ENCODE measurements at places on chromosomes 11 and 22. TPM values are rescaled to one million over a fixed set of nuclear protein-coding genes. Genes with fewer than 3 reads are reported as not detected.
A peak's percentile ranks its signal among the peaks of the same experiment; 100 is the strongest.

DNA sequence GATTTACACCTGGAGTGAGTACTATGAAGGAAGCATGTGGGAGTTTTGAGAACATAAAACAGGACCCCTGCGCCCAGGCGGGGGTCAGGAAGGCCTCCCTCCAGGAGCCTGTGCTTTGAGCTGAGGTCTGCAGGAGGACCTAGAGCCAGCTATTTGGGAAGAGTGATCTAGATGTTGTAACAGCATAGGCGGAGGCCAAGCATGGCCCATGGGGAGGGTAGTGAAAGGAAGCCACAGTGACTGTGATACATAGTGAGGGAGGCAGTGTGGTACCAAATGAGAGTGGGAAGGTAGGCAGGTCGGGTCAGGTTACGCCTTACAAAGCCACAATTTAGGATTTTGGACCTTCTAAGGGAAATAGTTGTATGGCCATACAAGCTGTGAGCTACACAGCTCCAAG lies 147.5 kb downstream of the PARVA start:
- no peak for DNase-seq

The VSIG10L2 gene
- total RNA-seq, result not detected

DNA sequence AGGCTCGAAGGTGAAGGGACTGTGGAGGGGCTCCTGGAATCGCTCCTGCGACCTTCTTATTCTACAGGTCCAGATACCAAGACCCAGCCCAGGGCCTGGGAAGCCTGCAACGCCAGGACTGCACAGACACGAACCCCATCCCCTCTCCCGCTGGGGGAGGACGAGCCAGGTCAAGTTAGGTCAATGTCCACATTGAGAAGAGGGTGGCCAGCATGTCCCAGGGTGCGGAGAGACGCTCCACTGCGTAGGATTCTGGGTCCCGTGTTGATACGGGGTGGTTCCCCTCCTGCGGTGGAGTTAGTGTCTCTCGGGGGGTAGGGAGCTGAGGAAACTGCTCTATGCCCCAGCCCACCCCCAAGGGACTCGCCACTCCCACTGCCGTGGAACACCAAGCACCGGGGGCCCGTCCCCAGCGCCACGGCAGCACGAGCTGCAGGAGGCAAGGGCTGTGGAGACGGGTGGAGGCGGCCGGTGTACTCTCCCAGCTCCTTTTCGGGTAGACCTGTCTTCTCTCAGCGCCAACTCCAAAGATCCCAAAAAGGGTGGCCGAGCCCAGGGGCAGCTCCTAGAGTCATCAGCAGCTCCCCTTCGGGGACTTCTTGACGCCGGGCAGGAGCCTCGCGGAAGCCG lies 1.6 kb downstream of the GSC2 start:
- DNase-seq, result no peak

DNA sequence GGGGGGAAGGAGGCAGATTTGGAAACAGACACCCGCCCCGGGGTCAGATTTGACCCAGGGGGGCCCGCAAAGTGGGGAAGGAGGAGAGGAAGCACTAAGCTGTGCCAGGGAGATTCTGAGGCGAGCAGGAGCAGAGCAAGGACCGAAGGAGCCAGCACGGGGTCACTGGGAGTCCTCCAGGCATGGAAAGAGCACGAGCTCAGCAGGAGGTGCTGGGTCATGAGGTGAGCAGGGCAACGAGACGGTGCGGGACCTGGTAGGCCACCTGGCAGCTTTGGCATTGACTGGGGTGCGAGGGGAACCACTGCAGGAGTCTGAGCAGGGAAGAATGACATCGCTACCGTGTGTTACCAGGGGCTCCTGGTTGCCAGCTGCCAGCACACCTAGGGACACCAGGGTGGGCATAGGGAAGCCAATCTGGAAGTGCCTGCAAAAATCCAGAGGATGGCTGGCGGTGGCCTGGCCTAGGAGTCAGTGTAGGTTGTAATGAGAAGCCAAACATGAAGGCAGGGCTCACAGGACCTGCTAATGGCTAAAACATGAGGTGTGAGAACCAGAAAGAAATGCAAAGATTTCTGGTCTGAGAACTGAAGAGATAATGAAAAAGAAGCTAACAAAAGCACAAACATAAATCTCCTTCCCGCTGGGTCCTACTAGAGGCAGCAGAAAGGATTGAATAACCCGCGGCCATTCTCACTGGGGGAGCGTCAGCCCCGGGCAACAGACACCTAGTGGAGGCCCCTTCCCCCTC lies 63.5 kb downstream of the MICAL3 start:
- DNase-seq, result no peak

- DNase-seq, result peak; percentile 52
These were observed 13.7 kb downstream of the MFNG start for GRCh38 chr22:37472418-37473006.

The ANO9 gene
- 34.3 TPM for total RNA-seq

The FOXR1 gene
- total RNA-seq, result not detected

DNA sequence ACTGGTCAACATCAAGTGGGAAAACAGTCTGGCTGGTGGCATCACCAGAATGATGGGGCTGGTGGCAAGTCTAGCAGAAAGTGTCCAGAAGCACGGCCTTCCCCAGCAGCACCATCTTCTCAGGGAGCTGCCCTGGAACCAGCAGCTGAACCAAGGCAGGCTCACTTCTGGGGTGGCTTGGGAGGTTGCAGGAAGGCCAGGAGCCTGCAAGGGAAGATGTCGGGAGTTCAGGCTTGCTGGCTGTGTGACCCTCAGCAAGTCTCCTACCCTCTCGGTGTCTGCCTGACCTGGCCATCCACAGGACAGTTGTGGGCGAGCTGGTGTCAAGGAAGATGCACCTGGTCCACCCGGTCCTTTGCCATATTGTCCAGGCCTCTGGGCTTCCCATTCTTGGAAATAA lies 2.3 kb upstream of the PNPLA5 start:
- no peak for DNase-seq

DNA sequence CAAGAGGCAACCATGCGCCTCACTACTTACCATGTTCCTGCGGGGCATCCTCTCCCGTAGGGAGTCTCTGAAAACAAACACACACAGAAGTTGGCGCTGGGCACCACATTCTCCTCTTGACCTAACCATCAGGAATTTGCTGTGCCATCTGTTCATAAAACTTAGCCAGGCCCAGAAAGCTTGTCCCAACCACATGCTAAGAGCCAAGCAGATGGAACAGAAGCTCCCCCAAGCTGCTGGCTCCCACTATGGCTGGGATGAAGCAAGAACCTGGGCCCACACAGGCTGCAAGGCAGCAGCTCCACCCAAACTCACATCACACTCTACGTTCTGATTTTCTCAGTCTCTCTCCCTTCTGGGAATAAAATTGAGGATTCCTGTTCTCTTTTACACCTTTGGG lies 17.4 kb downstream of the HPS4 start:
- no peak for DNase-seq

GRCh38 chr22:31102441-31103081 lies 4.8 kb downstream of the SELENOM start:
- DNase-seq, result no peak

DNA sequence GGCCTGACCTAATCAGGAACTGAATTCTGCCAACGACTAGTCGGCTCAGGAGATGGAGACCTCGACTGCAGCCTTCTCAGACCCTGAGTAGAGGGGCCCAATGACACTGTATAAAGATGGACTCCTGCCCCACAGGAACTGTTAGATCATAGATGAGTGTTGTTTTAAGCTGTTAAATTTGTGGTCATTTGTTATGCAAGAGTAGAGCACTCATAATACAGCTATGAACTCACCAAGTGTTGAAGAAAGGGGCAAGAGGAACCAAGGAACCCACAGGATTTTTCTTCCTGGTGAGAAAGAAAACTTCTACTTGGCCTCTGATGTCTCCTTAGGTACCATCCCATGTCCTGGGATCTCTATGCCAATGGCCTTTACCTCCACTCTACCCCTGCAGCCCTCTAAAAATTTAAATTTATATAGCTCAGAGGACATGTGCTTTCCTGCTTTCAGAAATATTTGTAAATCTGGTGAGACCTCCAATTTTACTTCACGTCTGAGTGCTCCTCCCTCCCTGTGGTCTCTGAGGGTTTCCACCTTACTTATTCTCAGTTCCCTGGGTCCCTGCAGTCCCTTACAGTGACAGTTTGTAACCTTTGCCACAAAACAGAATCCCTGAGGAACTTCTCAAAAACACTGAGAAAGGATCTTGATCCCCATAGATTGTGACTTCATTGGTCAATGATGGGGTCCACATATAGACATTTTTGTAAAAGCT lies 256.3 kb upstream of the ARHGAP20 start:
- DNase-seq, result no peak

GRCh38 chr11:21412652-21413383 lies 743.4 kb downstream of the NELL1 start:
- no peak for DNase-seq

DNA sequence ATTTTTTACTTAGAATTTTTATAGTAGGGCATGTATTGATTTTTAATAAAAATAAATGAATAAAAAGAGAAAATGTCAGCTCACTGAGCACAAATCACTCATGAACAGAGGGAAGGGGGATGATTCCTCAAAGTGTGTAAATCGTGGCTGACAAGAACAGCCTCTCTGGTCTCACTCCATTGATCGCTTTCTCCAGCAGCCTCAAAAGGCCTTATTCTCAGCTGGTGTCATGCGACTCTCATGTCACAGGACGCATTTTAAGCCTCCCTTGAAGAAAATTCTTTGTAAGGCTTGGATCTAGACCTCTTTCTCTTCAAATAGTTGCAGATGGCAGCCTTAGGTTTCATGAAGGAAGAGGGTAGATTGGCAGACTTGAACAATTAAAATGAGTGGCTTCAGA lies 33.9 kb upstream of the SLC5A12 start:
- DNase-seq, result no peak

The PTPN5 gene
- not detected for total RNA-seq

- peak; percentile 80 for DNase-seq
These were observed 34.6 kb downstream of the CYTH4 start for GRCh38 chr22:37316875-37317371.

DNA sequence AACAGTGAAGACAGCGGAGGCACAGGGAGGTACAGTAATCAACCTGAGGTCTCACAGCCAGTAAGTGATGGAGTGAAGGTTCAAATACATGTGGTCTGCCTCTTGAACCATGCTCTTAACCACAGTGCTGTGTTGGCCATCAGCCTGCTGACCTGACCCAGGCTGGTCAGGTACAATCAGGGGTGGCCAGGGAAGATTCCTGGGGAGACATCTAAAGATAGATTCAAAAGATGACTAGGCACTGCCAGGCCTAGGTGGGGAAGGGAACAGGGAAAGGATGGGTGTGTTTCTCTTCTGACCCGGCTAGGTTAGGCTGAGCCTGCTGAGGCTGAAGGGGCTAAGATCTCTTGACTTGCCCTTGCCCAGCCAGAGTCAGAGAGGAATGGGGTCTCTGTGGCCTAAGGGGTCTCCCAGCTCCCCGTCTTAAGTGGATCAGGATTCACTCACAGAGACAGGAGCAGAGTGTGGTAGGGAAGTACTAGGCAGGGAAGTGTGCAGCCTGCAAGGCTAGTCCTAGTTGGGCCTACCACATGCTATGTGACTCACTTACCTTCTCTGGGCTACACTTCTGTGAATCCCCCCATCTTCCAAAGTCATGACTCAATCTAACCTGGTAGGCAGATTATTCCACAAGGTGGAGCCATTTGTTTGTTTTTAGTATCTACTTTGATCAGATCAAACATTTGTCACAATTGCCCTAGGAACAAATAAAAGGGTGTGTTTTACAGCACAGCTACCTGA lies 10.4 kb upstream of the SREBF2 start:
- DNase-seq, result peak; percentile 58

- DNase-seq, result no peak
These were observed 85.1 kb upstream of the USP47 start for GRCh38 chr11:11756718-11757117.

DNA sequence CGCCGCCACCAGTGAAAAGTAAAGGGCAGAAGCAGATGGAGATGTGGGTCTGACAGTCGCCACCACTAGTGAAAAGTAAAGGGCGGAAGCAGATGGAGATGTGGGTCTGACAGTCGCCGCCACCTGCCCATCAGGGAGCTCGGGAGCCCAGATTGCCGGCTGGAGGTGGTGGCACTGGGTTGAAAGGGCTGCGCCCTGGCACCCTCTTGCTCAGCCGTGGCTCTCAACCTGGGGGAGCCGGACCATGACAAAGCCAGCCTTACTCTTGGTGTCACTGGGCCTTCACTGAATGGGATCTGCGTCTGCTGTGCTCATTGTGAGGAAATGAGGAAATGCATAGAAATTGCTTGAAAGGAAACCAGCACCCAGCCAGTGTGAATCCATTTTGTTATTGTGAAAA lies 36.3 kb downstream of the AP2A2 start:
- no peak for DNase-seq

- DNase-seq, result no peak
These were observed 33.7 kb downstream of the C11orf71 start for GRCh38 chr11:114366331-114367243.

The SGSM1 gene
- total RNA-seq, result 0.07 TPM

GRCh38 chr11:27212248-27212780 lies 150.7 kb downstream of the CCDC34 start:
- DNase-seq, result no peak

The KIF18A gene
- 29.2 TPM for total RNA-seq

DNA sequence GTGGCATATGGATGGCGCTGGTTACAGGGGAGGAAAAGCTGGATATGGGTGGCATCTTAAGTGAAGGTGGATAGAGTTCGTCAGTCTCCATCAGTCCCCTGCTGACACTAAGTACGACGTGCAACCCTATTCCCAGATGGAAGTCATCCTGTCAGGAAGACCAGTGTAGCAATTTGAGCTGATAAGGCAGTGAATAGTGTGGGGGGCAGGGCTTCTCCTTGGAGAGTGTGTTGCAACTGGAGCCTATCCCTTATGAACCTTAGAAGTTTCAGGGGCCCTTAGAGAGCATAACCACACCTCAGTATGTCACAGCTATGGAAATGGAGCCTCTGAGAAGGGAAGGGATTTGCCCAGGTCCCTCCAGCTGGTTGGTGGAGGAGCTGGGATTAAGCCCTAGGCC lies 36.1 kb upstream of the ANKK1 start:
- DNase-seq, result no peak

Measured in activated T-cell treated with anti-CD3 and anti-CD28 coated beads, Interleukin-2, amount 50 U/mL, for 72 hours (primary cell).